T-helper 2 cell (primary cell): ENCODE measurements at places on chromosomes 6 and 20.

- DNase-seq, result no peak
Observed at GRCh38 chr6:55875400-55875799, at the start of gene BMP5. BMP5 (minus strand) TSS chr6:55875590; CDS start chr6:55874865, 725 bp downstream.

GRCh38 chr20:62219992-62220665 is at the start of gene HRH3:
HRH3 (minus strand) TSS chr20:62220278; CDS start chr20:62219970, 308 bp downstream.
- peak; percentile 25 for DNase-seq

GRCh38 chr6:170124150-170124549 is 166.7 kb downstream of the DLL1 start:
- DNase-seq, result no peak

DNA sequence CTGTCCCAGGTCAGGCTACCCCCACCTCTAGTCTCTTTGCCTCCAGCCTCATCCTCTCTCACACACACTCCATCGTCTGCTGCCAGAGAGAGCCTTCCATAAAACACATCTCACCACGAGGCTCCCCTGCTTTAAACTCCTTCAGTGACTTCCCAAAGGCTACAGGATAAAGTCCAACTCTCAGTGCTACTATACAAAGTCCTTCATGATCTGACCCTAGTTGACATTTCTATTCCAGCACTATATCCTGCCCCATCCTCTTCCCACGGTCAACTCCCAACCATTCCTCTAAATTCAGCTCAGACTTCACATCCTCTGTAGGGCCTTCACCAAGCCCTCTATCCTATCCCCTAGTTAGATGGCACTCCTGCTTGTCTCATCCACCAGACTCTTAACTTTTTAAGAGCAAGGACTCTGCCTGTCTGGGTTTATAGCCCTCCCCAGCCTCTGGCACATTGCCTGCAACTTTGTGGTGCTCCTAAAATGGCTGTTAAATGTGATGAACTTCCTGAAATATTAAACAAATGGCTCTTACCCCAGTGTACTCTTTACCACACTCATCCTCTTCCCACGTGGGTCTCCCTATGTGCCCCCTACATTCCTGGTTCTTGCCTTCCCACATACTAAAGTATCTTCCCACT is 36.1 kb downstream of the KIF16B start:
- DNase-seq, result no peak

DNA sequence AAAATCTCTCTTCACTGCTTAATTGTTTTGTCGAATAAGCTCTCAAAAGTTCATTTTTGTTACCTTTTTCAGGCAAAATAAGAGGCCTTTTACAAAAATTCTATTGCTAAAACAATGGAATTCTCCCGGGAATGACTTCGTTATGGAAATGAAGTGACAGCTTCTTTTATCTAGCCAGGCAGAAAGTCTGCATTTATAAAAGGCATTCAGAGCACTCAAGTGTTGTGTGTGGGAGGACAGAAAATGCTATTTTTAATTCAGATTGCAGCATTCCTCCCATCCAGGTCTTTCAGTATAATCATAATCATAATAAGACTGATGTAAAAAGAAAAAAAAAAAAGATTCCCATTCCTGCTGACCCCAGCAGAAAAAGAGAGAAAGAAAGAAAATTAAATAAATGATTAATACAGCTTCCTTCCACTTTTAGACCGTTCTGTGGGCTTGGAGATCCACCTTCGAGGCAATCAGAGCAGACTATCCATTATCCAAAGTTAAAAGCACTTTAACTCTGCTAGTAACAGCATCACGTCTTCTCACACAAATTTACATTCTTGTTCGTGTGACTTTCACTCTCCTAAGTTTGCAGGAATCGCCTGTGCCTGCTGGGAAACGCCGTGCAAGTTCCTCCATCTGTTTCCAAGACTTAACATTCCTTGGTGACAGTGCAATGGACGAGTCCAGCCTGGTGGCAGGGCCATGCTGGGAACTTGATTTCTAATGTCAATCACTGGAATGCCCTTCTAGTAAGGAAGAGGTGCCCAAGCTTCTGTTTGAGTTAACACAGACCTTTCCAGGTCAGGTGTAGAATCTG is 258.8 kb downstream of the GMPR start:
- DNase-seq, result no peak

- no peak for DNase-seq
Observed at GRCh38 chr20:49775229-49775693, 37.4 kb upstream of the SLC9A8 start.

DNA sequence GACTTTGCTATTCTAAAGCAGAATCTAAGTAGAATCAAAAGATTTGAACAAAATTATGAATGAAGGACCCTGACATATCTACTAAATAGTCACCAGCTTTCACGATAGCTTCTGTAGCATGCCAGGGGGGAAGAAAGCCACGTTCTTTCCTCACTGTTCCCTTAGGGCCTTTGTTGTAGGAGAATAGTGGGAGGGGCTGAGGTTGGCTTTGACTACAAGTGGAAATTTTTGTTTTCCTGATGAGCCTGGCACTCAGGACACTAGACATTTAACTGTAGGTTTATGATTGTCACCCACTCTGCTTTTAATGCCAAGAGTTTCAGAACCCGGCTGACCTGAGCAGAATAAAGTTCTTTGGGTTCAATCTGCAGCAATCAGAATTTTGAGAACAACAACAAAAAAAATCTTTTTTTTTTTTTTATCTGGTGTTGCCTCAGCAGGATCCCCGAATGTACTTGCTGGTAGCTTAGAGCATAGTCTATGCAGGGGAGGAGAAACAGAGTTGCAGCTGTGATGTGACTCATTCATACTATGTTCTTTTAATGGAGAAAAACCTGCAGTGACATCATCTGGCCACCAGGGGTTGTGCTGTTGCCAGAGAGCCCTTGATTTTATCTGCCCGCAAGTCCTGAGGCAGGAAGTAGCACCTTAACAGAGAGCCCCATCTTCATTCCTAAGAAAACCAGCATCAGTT is 38.5 kb downstream of the TPD52L1 start:
- no peak for DNase-seq

DNA sequence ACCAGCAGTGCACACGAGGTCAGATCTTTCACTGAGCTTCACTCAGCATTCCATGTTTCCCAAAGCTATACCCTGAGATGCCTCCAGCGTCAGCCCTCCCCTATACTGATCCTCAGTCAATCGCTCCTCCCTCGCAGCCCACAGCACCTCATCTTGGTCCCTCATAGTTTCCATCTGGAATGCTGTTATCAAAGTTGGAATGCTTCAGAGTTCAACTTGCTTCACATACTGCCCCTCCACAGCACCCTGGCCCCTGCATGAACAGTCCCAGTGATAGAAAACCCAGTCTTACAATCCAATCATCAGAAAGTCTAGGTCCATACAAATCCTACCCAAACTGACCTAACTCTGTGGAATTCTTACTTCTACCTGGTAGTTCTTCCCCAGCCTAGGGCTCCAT is 20.0 kb downstream of the SPAG4 start:
- DNase-seq, result no peak

DNA sequence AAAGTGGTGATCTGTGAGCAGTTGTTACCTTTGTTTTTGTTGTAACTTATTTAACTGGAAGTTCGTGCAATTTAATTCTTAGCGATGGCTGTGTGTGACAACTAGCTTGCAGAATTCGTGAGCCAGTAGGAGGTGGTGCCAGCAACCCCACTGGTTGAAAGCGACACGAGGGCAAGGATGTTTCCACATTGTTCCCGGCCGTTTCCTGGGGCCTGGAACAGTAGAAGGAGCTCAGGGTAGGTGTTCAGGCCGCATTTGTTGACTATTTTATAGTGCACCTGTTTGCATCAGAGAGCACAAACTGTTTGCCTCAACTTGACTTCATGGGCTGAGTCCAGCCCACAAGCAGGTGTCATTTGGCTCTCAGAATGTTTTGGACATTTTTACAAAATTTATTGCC is 112.1 kb upstream of the PTPN1 start:
- no peak for DNase-seq

DNA sequence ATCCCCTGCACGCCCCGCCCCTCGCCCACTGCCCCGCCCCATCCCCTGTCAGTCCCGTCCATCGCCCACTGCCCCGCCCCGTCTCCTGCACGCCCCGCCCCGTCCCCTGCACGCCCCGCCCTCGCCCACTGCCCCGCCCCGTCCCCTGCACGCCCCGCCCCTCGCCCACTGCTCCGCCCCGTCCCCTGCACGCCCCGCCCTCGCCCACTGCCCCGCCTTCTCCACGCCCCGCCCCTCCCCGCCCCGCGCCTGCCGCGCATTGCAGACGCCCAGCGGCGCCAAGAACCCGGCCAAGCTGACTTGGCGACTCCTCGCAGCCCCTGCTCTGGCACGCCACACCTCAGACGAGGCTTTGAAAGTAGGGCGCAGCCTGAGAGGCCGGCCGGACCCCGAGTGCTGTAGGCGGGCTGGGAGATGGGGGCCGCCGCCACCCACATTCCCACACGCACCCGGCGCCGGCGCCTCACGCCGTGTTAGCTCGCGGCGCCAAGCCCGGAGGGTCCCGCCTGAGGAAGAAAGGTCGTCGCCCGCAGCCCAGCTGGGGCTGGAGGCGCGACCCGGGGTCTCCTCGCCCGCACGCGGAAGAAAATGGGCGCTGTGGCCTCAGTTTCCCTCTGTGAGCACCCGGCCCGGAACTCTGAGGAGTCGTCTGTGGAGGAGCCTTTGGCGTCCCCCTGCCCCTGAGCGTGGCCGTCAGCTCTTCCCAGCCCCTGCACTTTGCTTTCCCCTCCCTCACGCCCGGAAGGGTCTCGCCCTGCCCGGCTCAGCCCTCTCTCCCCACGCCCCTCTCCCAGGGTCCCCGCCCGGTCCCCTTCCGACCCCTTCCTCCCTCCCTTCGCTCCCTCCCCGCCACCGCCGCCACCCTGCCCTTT is at the start of gene RAD21L1:
RAD21L1 (plus strand) TSS at position 262 of the 872 bp plus-strand sequence. CDS start 2,410 bp downstream, outside the sequence.
- peak; percentile 74 for DNase-seq

GRCh38 chr6:125765944-125766343 is 16.5 kb downstream of the HEY2 start:
- DNase-seq, result no peak

DNA sequence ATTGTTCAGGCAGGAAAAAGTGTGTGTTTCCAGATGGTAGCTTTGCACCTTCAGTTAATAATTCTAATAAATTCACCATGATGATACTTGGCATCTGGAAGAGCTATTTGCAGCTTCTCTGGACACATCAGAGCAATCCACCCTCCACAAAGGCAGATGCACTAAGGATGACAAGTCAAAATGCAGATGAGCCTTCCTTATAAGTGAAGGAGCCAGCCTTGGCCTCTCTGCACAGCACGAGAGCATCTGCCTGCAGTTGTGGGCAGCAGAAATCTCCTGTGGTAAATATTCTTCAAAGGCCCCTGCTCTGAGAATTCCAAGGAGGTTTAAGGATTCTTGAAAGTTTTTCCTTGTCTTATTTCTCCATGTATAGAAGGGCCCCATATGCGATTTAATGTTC is 6.9 kb upstream of the POM121L2 start:
- no peak for DNase-seq

DNA sequence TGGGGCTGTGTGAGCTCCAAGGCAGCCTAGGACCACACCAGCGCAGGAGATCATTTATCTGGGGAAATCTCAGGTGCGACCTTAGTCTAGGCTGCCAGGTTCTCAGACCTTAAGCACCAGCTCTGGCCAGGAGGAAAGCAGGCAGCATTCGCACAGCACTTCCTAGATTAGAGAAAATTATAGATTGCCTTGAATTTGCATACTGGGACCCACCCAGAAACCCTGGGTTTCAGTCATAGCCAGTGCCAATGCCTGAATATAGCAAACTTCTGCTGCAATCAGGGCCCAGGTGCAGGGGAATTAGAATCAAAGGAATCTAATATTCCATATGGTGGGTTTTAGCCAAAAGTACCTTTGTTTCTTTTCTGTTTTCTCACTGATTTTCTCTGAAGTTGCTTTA is 204.3 kb upstream of the CST7 start:
- no peak for DNase-seq

DNA sequence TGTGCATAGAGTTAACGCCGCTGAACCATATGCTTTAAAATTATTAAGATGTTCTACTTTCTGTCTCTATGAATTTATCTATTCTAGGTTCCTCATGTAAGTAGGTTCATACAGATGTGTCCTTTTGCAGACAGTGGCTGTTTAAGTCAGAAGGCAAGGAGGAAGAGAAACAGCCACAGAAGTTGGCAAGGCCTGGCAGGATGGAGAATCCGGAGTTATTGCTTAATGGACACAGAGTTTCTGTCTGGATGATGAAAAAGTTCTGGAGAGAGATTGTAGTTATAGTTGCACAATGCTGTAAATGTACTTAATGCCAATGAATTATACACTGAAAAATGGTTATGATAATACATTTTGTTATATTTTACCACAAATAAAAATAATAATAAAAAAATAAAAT is 283.6 kb upstream of the CNR1 start:
- DNase-seq, result no peak
